Anterior cingulate cortex (tissue), 58 donors: ENCODE measurements at places on chromosomes 16 and 17.

DNA sequence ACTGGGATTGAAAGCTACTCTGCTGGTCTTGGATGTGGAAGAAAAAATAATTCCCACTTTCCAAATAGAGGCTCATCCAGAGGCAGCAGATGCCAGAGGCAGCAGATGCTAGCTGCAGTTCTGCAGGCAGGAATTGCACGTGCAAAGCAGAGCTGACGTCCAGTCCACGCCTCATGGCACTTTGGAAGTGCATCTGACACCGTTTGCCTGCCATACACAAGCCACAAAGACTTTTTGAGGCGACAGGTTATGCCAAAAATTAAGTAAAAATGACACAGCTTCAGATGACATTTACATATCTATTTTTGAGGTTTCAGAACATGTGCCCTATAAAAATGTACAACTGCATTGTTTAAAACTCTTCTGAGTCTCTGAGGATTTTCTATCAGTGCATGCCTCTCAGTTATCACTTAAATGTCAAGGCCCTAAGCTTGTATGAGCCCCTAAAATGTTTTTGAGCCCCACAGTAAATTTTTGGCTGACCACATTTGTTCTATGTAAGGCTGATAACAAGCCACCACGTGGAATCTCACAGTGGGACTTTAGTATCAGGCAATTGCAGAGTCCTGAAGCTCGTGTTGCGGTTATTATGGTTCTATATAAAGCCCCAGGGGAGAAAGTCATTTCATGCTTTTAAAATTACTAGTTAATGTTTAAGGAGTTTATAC is 239.2 kb downstream of the PRKCA start:
- DNase-seq, result peak; percentile 41

- no peak for DNase-seq
These were observed 226.5 kb upstream of the GSE1 start for GRCh38 chr16:85386467-85387170.

DNA sequence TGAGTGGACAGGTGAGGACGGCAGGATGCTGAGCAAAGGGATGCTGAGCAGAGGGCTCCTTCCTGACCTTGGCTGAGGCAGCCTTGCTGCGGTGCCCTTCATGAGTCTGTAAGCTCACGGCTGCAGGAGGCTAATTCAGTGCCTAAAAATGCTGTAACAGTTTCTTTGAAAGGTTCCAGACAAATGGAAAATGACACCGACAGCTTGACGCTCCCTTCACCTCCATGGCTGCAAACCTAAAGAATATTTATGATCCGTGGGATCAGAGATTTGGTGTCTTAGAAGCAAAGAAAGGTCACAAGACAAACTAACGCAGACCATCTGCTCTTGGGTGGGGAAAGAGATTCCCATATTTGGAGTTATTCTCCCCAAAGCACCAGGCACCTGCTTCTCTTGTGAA is 28.0 kb downstream of the TOM1L2 start:
- no peak for DNase-seq

- no peak for DNase-seq
These were observed 266.1 kb downstream of the XYLT1 start for GRCh38 chr16:17204644-17205043.

- DNase-seq, result no peak
These were observed 3.5 kb downstream of the ZNF213 start for GRCh38 chr16:3138342-3138741.

DNA sequence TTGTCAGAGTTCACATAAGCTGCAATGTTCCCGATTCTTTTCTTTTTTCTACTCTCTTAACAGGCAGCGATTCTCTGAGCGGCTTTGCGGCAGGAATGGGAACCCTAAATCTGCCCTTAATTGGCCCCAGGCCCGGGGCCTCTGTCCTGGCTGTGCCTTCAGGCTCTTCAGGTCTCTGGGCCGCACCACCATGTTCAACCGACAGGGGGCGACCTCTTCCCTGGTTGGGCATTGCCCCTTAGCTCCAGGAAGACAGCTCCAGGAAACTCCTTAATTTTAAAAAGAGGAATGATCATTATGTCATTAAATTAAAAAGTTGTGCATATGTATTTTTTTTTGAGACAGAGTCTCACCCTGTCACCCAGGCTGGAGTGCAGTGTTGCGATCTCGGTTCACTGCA is 20.3 kb downstream of the CACNG5 start:
- DNase-seq, result no peak

- DNase-seq, result no peak
These were observed 9.6 kb upstream of the SPN start for GRCh38 chr16:29653471-29653870.

DNA sequence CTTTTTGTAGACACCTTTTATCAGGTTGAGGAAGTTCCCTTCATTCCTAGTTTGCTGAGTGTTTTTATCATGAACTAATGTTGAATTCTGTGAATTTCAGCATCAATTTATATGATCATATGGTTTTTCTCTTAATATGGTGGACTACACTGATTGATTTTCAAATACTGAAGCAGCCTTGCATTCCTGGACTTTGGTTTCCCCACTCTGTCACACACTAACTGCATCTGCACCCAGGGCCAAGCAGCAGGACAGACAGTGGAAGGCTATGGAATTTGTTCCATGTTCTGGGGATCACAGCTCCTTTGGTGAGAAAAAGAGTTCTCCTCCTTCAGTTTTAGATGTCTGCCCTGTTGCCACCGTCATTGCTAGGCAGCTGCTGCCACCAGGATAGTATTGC is 7.8 kb downstream of the TERF2 start:
- no peak for DNase-seq

GRCh38 chr16:87317750-87318644 is 805 bp upstream of the C16orf95 start:
- DNase-seq, result peak; percentile 39

- peak; percentile 7 for DNase-seq
These were observed 60.9 kb downstream of the XYLT1 start for GRCh38 chr16:17409894-17410293.

DNA sequence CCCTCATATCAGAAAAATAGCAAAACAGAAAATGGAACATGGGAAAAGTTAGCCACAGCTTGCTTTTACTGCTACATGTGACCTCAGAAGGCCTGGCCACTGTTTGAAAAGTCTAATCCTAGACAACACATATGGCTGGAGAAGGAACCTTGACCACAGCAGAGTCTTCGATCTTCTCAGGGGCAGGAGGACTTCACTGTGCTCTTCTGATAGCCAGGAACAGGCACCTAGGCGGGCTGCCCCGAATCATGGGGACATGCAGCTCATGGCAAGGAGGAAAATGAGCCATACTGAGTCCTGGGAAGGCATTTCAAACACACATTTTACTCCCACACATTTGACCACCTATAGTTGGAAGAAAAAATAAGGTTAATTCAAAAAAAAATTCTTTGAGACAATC is 31.1 kb upstream of the ADORA2B start:
- DNase-seq, result no peak

- no peak for DNase-seq
These were observed 6.1 kb upstream of the OSGIN1 start for GRCh38 chr16:83946781-83947566.
